ENCODE measurements at places on chromosomes 16 and 17. TPM values are rescaled to one million over a fixed set of nuclear protein-coding genes. Genes with fewer than 3 reads are reported as not detected.
A peak's percentile ranks its signal among the peaks of the same experiment; 100 is the strongest.

GRCh38 chr17:32970281-32970680 is 21.4 kb upstream of the SPACA3 start:
- no peak for DNase-seq
- peak overlapping the region; percentile 68 for H3K27ac ChIP-seq
- H3K27me3 ChIP-seq: no peaks in the 10 kb centered on the region
- no peak overlapping the region for H3K4me3 ChIP-seq
- no peaks in the 10 kb centered on the region for H3K36me3 ChIP-seq

Gene C1QTNF1
- total RNA-seq: 5.4 TPM

- H3K36me3 ChIP-seq: peaks cover 3% of the 10 kb centered on the region
- no peaks in the 10 kb centered on the region for H3K27me3 ChIP-seq
- H3K27ac ChIP-seq: no peak overlapping the region
- H3K4me1 ChIP-seq: no peaks in the 10 kb centered on the region
- H3K4me3 ChIP-seq: no peak overlapping the region
These were observed 57.4 kb downstream of the SYNRG start for GRCh38 chr17:37551788-37552187.

GRCh38 chr16:56193951-56194726 is 2.9 kb downstream of the GNAO1 start:
- H3K27me3 ChIP-seq: no peaks in the 10 kb centered on the region
- H3K4me3 ChIP-seq: no peak overlapping the region
- no peaks in the 10 kb centered on the region for H3K36me3 ChIP-seq
